ENCODE measurements at places on chromosomes 1 and 21. TPM values are rescaled to one million over a fixed set of nuclear protein-coding genes. Genes with fewer than 3 reads are reported as not detected.

DNM3 gene
- total RNA-seq, result 0.70 TPM

HSPA6 gene
- total RNA-seq, result 1.1 TPM

LHX4 gene
- 0.32 TPM for total RNA-seq

HAO2 gene
- not detected for total RNA-seq

RXFP4 gene
- total RNA-seq, result not detected

HRNR gene
- not detected for total RNA-seq

ITGB2 gene
- total RNA-seq, result 1.0 TPM

EXOSC10 gene
- 36.9 TPM for total RNA-seq

Measured in A549 treated with ZK216348 at 1 μM for 4 hours (cell line).